ENCODE measurements at places on chromosomes 6 and 20. TPM values are rescaled to one million over a fixed set of nuclear protein-coding genes. Genes with fewer than 3 reads are reported as not detected.

DNA sequence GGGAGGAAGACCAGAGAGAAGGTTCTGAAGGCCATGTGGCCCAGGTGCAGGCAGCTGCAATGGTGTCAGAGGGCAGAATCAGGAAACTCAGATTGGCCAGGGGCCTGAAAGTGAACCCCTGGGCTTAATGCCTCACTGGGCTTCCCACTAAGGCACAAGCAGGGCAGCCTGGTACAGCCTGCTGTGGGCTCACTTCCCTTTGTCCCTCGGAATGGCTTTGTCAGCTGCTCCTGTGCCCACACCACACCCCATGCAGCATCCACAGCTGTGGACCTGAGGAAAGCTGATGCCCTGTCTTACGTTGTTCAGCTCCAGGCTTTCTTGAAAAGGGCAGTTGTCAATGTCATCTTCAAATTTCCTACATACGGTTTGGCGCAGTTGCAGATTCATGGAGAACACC, 2.4 kb downstream of the CST9 start:
- DNase-seq: no peak

- no peak for DNase-seq
Observed at GRCh38 chr6:83152913-83153312, 40.2 kb downstream of the PGM3 start.

DNA sequence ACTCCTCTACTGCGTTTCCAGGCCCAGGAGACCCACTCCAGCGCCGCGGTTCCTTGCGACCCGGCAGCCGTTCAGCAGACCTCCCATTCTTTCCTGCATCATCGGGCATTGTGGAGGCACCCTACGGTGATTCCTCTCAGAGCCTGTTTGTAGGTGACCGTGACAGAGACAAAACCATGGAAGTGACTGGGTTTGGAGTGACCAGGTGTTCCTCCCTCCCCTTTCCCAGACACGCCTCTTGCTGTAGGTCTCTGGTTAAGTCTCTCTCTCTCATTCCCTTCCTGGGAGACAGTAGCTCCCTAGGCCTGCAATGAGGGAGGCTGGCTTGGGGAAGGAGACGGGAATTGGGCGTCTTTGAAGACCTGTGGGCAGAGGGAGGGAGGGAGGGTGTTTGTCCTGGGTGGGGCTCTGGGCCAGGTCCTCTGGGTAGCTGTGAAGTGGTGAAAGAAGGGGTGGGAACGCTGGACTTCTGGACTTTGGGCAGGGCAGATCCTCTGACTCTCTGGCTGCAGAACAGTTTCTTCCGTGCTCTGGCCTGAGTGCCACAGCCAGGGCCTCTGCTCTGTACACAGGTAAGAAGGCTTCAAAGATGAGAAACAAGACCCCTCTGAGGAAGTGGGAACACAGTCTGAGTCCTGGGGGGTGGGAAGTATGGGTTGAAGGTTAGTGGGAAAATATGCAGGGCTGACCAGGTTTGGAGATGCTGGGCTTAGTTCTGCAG, 763 bp downstream of the KLC4 start:
- peak; percentile 69 for DNase-seq

DNA sequence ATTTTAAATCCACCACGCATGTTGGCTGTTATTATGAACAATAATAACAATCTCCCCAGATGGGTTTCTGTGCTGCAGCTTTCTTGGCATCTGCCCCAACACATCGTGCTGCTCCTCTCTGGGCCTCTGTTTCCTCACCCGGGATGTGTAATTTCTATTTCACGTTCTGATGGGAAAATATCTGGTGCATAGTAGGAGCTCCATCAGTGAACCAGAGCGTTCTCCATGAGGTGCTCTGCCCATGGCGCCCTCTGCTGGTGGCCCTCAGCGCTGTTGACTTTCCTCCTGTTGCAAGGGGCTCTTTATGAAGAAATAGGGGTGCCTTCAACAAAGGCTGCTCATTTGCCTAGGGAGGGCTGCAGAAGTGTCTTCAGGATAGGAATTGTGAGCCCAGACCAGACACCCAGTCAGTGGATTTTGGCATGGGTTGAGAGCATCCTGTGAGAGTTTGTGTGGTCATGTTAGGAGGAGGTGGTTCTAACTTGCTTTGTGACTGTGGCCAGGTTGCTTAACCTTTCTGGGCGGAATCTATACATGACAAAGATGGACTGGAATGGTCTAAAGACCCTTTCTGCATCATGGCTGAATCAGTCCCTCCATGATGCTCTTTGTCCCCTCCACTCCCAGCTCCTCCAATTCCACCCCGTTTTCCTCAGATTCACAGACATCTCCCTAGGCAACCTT, 8.1 kb downstream of the SCRT2 start:
- DNase-seq: peak; percentile 49

Gene EYS
- total RNA-seq: not detected

DNA sequence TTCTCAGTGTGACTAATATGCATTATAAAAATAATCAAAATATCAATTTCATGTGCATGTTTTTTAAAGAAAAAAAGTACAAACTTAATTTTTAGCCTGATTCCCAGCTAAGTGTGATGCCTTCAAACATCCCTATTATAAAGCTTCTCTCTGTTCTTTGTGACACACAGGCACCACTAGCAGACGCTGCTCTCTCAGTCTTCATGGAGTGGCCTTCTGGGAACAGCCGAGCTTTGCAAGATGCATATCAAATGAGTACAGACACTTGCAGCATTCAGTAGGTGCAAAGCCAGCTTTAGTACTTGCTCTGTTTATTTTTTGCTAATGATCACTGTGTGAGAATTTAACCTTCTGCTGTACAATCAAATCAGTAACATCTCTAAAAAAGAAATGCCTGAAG, 340.0 kb downstream of the ADGRB3 start:
- no peak for DNase-seq

Gene KAT14
- total RNA-seq: 16.6 TPM

Gene TMEM217
- total RNA-seq: 0.55 TPM

- no peak for DNase-seq
Observed at GRCh38 chr6:164185471-164185871, 771.0 kb downstream of the QKI start.

DNA sequence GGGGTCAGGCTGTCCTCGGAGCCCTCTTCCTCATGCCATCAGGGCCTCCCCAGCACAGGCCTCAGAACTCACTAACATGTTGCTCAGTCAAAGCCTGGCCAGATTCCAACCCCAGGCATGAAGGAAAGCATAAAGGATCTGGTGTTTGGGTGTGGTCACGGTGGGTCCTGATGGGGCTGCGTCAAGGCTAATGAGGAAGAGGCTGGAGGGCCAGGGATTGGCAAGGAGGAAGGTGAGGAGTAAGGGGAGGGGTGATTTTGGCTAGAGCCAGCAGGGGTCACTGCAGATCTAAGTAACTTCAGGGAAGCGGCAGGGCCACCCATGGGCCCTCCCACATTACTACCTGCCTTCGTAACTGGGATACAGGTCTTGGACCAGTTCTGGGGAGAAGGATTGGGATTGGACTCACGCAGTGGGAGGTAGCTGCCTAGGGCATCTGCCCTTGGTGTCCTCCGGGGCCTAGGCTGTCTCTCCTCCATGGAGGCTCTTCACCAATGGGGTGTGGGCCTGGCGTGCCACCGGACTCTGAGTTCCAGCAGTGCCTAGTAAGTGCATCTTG, 36.2 kb upstream of the MRPS18A start:
- peak; percentile 80 for DNase-seq

Gene VSX1
- not detected for total RNA-seq

GRCh38 chr20:46559001-46559400, 8.5 kb upstream of the OCSTAMP start:
- no peak for DNase-seq

DNA sequence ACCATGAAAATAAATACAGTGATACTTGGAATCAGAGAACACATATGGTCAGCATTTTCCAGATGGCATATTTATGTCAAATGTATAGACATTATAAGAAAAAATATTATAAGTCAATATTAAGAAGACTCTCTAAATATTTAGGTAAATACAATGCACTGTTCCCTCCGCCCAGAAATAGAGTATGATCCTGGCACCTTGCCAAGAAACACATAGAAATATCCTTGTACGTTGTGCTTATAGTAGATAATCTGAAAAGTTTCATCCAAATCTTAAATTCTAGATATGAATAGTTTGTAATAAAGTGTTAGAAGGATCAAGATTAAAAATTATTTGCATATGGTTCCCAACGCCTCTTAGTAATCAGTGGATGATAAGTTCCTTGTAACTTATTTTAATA, 645.8 kb upstream of the GJE1 start:
- DNase-seq: no peak

GRCh38 chr20:25135031-25135430, 53.1 kb upstream of the VSX1 start:
- no peak for DNase-seq

Gene SEL1L2
- 0.52 TPM for total RNA-seq

GRCh38 chr20:62899633-62900051, 26.7 kb downstream of the DIDO1 start:
- DNase-seq: no peak

DNA sequence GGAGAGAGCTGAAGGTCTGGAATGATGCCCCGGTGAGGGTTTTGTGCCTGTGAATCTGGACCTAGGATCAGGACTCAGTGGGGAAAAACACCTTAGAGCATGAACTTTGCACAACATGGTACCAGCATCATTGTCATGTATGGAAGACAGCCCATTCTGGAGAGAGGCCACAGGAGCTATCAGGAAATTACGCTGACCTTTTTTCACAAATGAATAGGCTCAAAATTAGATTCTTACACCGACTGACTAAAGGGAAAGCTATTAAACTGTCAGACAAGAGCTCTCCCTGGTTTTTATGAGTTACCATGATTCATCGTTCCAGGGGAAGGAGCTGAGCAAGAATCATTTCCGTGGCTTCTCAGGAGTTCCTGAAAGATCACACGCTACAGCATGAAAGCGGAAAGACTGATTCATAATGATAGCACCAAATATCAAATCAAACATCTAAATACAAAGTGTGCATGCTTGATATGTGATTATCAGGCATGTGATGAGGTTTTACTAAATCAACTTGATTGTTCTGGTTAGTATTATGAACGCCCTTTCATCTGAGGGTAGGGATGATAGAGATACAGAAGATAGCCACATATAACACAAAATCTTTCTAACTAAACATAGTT, 224.9 kb upstream of the SMLR1 start:
- DNase-seq: no peak

- no peak for DNase-seq
Observed at GRCh38 chr6:84798257-84798656, 33.9 kb upstream of the TBX18 start.

Gene GABRR1
- not detected for total RNA-seq

DNA sequence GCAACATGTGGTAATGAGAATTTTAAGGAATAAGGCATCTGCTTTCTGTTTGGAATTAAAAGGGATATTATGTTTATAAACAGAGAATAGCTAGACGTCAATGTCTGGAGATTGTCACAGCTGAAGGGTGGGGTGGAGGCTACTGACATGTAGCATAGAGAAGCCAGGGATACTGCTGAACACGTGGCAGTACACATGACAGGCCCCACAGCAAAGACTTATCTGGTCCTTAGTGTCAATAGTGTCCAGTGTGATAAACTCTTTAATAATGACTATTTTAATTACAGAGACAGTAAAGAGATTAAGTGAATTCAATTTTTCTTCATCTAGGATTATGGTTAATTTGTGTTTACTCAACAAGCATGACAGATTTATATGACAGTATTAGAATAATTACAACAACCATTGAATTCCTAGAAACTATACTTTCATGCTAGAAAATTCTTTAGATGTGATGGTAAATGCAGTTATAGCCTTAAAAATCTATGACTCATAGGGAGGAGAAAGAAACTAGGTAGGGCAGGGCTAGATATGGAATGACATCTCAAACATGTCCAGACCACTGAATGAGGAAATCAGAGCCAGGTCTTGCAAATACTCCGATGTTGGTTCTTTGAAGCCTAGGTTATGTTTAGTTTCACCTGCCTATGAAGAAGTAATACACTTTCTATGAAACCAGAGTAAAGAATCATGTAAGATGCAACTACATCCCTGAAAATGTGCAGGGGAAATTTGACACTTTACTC, 399.5 kb downstream of the PHF3 start:
- peak; percentile 49 for DNase-seq

DNA sequence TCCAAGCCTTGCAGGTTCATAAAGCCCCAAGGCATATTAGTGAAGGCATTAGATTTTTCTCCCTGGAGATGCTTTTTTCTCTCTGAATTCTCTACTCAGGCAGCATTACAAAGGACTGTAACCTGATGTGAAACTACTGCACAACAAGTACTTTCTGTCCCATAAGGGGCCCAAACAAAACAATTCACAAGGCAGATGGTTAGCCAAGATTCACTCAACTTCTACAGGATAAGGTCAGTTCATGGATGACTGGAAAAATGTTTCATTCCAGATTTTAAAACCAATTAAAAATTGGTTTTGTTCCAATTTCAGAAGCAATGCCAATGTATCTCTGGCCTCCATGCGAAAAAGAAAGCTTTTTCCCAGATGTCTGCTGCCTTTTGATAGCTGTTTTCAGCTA, 181.8 kb downstream of the KHDC1L start:
- no peak for DNase-seq

Gene WASF1
- total RNA-seq: 12.9 TPM

Gene PARD6B
- total RNA-seq: 41.1 TPM

DNA sequence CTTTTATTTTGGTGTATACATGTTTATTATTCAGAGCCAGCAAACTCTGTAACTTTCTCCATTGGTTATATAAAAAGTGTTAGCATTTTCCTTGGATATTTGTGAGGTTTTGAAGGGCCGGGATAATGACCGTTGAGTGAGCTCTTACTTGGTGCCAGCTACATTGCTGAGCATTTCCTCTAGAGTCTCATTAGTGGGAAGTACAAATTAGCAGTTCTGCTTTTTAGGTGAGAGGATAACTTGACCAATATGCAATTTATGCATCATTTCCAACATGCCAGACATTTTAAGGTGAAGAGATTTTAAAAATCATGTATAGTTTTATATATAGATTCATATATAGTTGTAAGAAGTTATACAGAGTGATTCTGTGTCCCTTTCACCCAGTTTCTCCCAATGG, 84.3 kb downstream of the CARMIL1 start:
- no peak for DNase-seq

DNA sequence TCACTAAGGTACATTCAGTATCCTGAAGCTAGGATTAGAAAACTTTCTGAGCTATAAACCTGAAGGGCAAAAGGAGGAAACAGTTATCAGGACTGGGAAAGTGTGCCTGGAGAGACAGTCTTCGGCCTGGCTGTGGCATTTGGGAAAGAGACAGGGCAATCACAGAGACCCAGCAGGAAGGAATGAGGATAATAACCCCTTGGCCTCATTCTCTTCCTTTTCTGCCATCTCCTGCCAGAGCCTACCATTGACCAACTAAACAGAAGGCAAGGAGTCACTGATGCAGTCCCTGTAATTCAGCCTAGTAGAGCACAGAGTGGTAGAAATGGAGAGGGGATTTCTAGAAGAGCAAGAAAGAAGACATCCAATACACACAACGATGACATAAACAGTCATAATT, 359.4 kb downstream of the HDGFL1 start:
- DNase-seq: no peak

- no peak for DNase-seq
Observed at GRCh38 chr20:36936341-36936740, 15.2 kb downstream of the SAMHD1 start.

Gene IPCEF1
- total RNA-seq: 3.3 TPM

DNA sequence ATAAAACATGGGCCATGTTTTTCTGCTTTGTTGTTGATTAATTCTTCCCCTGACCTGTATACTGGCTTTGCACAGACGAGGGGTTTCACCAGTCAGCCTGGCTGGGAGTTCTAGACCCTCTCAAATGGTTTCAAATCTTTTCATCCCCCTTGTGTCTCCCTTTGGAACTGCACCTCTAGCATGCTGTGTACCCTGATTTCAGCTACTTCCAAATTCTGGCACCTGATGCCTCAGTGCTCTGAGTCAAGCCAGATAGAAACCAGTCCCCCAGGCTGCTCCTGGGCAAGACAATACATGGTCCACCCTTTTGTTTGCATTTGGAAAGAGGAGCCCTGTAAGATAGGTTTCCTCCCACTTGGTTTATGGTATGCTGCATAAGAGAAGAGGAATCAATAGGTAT, 290.2 kb downstream of the BTBD3 start:
- DNase-seq: no peak
